Type B pancreatic cell (in vitro differentiated cells): ENCODE measurements at places on chromosomes 12 and 14. TPM values are rescaled to one million over a fixed set of nuclear protein-coding genes. Genes with fewer than 3 reads are reported as not detected.

Gene KCNMB4
- 3.9 and 8.4 TPM in 2 replicates for total RNA-seq

DNA sequence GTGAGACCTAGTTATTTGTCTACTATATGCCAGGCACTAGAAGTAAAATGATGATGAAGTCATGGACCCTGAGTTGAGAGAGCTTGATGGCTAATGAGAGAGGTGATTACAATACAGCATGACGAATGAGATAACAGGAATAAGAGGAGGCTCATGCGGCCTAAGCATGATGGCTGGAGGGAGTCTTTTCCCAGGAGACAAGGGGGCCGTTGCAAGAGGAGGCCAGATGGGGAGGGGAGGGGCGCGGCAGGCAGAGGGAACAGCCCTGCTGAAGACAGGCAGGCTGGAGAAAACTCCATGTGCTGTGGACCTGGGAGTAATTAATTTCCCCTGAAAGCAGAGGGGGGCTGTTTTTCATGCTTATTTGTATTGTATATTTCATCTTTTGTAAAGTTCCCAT is 144.7 kb upstream of the RFLNA start:
- H3K27me3 ChIP-seq = no peaks in the 10 kb centered on the region
- DNase-seq = no peak
- peak overlapping the region; percentile 44 for H3K27ac ChIP-seq
- peak overlapping the region; percentile 50 for H3K4me3 ChIP-seq
- H3K4me1 ChIP-seq = peaks cover 50% of the 10 kb centered on the region

Gene SIVA1
- 65.7 and 90.1 TPM in 2 replicates for total RNA-seq

Gene RERG
- 24.2 and 32.3 TPM in 2 replicates for total RNA-seq

Gene CLECL1
- not detected in 2 replicates for total RNA-seq

DNA sequence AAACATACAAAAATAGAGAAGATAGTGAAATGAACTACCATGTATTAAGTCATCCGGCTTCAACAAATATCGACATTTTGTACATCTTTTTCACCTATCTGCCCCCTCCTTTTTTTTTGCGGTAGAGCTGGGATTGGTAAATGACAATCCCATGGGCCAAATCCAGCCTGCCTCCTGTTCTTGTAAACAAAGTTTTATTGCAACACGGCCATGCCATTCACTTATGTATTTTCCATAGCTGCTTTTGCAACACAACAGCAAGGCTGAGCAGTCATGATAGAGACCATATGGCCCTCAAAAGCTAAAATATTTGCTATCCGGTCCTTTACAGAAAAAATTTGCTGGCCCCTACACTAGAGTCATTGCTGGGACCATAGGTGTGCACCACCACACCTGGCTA is 58.1 kb upstream of the PLEKHG3 start:
- H3K4me1 ChIP-seq = peaks cover 36% of the 10 kb centered on the region
- no peaks in the 10 kb centered on the region for H3K36me3 ChIP-seq
- peak overlapping the region; percentile 85 for H3K27ac ChIP-seq
- no peak for DNase-seq
- no peaks in the 10 kb centered on the region for H3K27me3 ChIP-seq
- peak overlapping the region; percentile 32 for H3K4me3 ChIP-seq

DNA sequence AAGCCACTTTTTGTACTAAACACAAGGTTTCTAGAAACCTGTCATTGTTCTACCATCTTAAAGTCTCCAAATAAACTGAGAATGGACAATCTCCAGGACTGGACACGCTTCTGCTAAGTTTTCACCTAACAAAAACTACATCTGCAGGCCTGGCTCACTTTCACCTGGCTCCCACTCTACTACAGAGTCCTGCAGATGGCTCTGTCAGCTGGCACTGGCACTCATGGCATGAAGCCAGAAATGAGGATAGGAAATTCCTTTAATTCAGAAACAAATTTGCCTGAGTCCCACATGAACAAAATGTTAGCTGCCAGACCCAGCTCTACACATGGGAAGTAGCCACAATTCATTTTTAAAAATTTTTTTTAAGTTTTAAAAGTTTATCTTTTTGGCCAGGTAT is 42.1 kb downstream of the STXBP6 start:
- H3K4me3 ChIP-seq = peak overlapping the region; percentile 24
- peaks cover 4% of the 10 kb centered on the region for H3K36me3 ChIP-seq
- no peaks in the 10 kb centered on the region for H3K27me3 ChIP-seq
- peak overlapping the region; percentile 93 for H3K27ac ChIP-seq
- DNase-seq = no peak

- H3K27ac ChIP-seq = no peak overlapping the region
- H3K4me3 ChIP-seq = no peak overlapping the region
- DNase-seq = no peak
These were observed 173.0 kb downstream of the CALM1 start for GRCh38 chr14:90569606-90570387.

DNA sequence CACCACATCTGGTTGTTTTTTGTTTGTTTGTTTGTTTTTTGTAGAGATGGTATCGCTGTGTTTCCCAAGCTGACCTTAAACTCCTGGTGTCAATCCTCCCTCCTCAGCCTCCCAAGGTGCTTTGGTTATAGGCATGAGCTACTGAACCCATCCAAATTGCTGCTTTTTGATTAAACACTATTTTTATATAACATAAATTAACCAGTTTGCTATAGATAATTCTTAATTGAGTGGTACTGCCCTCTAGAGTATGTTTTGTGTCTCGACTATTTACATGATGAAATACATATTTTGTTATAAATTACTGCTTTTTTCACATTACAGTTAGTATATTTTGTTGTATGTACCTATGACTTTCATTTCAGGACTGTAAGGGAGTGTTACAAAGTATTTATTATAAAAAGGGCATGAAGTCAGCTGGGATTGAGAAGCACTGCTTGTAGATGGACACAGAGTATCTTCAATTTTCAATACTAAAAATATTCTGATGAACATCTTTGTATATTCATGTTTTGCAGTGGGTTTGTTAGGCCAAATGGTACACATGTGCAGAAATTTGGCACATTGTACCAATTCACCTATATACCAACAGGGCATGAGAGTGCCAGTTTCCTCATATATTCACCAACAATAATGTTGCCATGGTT is 14.9 kb upstream of the SCAF11 start:
- H3K4me1 ChIP-seq = no peaks in the 10 kb centered on the region
- no peak overlapping the region for H3K4me3 ChIP-seq
- DNase-seq = no peak

DNA sequence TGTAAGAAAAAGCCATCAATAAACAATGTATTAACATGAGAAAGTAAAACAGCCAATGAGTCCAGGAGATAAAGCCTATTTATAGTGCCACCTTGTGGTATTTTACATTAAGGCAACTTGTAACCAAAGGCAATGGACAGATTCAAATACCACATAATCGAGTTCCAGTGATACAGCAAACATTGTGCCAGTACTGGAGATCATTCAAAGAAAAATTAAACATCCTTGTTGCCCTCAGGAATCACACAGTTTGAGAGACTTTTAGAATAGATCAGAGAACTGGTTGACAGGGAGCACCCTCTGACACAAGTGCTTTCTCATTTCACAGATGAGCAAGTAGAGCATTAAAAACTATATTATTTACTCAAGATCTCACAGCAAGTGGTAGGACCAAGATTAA is 98.1 kb downstream of the DDHD1 start:
- no peak overlapping the region for H3K27ac ChIP-seq
- H3K36me3 ChIP-seq = peaks cover 4% of the 10 kb centered on the region
- no peak overlapping the region for H3K4me3 ChIP-seq
- no peaks in the 10 kb centered on the region for H3K4me1 ChIP-seq
- H3K27me3 ChIP-seq = no peaks in the 10 kb centered on the region
- DNase-seq = no peak

- H3K4me3 ChIP-seq = no peak overlapping the region
- H3K27me3 ChIP-seq = no peaks in the 10 kb centered on the region
- H3K4me1 ChIP-seq = no peaks in the 10 kb centered on the region
These were observed 67.1 kb downstream of the PPFIA2 start for GRCh38 chr12:81692008-81692407.

- peaks cover 44% of the 10 kb centered on the region for H3K36me3 ChIP-seq
- no peaks in the 10 kb centered on the region for H3K4me1 ChIP-seq
- H3K4me3 ChIP-seq = no peak overlapping the region
- peaks cover 4% of the 10 kb centered on the region for H3K27me3 ChIP-seq
These were observed 21.6 kb upstream of the CACNA2D4 start for GRCh38 chr12:1939801-1940607.

DNA sequence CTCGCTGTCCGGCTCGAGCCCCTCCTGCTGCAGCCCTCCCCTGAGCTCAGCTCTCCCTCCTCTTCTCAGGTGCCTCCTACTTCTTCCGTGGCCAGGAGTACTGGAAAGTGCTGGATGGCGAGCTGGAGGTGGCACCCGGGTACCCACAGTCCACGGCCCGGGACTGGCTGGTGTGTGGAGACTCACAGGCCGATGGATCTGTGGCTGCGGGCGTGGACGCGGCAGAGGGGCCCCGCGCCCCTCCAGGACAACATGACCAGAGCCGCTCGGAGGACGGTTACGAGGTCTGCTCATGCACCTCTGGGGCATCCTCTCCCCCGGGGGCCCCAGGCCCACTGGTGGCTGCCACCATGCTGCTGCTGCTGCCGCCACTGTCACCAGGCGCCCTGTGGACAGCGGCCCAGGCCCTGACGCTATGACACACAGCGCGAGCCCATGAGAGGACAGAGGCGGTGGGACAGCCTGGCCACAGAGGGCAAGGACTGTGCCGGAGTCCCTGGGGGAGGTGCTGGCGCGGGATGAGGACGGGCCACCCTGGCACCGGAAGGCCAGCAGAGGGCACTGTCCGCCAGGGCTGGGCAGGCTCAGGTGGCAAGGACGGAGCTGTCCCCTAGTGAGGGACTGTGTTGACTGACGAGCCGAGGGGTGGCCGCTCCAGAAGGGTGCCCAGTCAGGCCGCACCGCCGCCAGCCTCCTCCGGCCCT is 22.8 kb downstream of the MMP17 start:
- H3K27me3 ChIP-seq = peaks cover under 1% of the 10 kb centered on the region
- no peak overlapping the region for H3K4me3 ChIP-seq
- no peaks in the 10 kb centered on the region for H3K4me1 ChIP-seq
- DNase-seq = no peak
